ENCODE measurements at places on chromosomes 16 and 17.

GRCh38 chr17:512926-513325, 160.3 kb upstream of the RPH3AL start:
- DNase-seq = no peak

GRCh38 chr16:46826631-46827030, 4.3 kb downstream of the C16orf87 start:
- DNase-seq = no peak

- DNase-seq = no peak
These were observed 105.5 kb upstream of the AXIN2 start for GRCh38 chr17:65666876-65667321.

DNA sequence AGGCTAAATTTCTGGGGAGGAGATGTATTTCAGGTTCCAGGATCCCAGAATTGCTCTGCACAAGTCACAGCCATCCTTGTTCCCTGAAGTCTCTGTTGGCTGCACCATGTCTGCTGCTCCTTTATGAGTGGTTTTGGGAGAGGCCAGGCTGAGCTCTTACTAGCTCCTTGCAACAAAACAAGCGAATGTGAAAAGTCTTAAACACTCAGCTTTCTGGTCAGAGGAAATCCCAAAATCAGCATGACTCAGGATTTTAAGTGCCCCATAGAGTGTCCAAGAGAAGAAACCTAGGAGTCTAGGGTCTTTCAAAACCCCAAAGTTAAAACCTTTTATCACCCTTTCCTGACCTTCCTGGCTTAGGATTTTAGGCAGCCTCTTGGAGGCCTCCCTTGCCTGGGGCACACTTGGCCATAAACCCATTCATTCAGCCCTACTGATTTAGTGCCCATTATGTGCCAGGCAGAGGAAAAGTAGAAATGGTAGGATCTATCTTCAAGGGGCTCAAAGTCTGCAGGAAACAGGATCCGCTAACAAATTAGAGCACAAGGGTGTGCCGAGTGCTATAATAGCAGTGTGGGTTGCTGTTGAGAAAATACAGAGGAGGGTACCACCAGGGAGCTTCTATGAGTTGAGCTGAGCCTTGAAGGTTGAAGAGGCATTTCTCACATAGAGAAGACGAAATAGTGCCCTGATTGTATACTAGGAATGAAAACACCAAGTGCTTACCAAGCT, 36.9 kb downstream of the SOST start:
- no peak for DNase-seq
